Ecto neural progenitor cell (in vitro differentiated cells): ENCODE measurements at places on chromosomes 1 and 21.

GRCh38 chr1:234722904-234723720 is 113.1 kb upstream of the IRF2BP2 start:
- DNase-seq, result no peak

- DNase-seq, result no peak
Measured at GRCh38 chr1:221303623-221304022, 424.4 kb downstream of the HLX start.

DNA sequence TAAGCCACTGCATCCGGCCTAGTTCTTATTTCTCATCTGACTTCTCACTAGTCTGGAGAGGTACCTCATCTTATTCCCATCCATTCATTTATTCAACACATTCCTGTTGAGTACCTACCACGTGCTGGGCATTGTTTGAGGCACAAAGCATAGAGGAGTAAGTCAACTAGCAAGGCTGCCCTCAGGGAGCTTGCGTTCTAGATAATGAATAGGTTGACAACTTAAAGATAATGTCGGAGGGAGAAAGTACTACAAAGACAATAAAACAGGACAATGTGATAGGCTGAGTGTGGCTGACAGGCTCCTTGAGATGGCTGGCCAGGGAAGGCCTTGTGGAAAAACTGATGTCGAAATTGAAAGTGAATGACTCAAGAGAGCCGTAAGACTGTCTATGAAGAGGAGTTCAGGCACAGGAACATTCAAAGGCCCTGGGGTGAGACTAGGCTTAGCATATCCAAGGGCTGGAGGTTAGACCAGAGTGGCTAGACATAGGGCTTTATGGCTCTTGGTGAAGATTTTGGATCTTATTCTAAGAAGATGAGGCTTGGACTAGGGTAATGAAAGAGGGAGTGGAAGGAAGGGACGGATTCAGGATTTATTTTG is 18.3 kb downstream of the SPATA21 start:
- no peak for DNase-seq

DNA sequence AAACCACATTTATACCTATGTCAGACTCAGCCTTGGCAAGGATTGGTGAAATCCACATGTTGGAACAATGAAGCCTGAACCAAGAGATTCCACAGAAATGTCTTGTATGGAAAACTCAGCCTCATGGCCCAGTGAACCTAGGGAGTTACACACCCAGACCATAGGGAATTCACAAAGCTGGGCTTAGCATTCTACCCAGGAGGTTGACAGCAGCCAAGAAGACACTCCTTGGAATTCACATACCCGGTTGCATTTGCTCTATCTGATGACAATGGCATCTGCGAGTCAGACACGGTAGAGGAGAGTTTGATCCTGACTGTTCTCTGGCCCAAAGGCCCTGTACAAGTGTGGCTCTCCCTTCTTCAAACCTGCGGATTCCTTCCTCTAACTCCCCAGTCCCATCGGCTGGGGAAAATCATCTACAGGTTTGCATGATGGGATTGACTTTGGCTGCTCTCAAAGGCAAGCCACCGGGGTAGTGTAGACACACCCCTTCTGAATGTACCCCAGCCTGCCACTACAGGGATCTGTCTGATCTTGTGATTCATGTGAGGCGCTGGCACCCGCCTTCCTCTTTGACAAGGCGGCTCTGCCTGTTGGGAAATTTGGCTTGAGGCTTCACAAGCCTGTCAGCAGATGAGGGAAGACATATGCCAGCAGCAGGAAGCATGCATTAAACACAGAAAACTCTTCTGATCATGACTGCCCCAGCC is 297.3 kb upstream of the KAZN start:
- no peak for DNase-seq

GRCh38 chr1:182630586-182630985 is 26.4 kb upstream of the RGS16 start:
- no peak for DNase-seq

DNA sequence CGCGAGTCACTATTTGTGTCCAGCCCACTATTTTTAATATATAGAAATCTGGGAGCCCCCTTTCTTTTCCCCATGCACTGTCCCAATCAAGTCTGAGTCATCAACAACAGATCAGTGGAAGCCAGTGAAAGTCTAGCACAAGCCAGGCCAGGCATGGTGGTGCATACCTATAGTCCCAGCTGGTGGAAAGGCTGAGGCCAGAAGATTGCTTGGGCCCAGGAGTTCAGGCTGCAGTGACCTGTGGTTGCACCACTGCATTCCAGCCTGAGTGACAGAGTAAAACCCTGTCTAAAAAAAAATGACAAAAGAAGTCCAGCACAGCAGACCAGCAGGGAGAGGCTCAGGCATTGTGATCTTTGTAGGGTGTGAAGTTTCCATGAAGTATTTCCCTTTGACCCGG is 9.0 kb upstream of the RPL5 start:
- peak; percentile 49 for DNase-seq

DNA sequence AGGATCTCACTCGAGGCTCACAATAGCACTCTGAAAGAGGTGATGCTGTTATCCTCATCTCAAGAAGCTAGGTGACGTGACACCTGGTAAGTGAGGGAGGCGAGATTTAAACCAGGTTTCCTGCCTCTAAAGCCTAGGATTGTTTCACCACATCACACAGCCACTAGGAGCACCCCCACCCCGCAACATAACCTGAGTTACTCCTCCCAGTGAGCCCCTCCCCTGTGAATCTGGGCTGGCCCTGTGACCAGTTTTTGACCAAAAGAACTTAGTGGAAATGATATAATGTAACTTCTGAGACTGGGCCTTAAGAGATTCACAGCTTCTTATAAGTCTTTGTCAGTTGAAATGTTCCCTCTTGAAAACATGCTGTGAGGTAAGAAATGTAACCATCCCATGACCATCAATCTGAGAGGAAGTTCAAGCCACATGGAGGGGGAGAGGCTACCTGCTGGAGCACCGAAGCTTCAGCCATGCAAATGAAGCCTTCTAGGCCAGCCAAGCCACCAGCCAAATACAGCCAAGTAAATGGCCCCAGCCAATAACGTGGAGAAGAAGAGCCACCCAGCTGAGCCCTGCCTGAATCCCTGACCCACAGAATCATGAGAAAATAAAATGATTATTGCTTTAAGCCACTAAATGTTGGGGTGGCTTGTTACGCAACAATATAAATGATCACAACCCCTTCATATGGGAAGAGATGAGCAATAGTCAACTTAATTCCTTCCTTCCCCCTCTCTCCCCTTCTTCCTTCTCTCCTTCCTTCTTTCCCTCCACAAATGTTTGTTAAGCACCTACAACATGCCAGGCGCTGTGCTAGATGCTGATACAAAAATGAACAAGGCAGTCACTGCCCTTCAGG is 61.0 kb upstream of the FAM20B start:
- DNase-seq, result no peak

GRCh38 chr21:33211305-33211704 is 18.4 kb upstream of the IFNAR2 start:
- no peak for DNase-seq

DNA sequence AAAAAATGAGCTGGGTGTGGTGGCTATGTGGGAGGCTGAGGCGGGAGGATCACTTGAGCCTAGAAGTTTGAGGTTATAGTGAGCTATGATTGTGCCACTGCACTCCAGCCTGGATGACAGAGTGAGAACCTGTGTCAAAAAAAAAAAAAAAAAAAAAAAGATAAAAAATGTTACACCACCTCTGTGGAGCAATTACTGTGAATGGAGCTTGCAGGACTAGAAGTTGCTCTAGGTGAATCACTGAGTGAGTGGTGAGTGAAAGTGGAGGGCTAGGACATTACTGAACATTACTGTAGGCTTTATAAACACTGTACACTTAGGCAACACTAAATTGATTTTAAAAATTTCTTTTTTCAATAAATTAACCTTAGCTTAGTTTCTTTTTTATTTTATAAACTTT is 21.9 kb downstream of the TLCD4 start:
- no peak for DNase-seq

DNA sequence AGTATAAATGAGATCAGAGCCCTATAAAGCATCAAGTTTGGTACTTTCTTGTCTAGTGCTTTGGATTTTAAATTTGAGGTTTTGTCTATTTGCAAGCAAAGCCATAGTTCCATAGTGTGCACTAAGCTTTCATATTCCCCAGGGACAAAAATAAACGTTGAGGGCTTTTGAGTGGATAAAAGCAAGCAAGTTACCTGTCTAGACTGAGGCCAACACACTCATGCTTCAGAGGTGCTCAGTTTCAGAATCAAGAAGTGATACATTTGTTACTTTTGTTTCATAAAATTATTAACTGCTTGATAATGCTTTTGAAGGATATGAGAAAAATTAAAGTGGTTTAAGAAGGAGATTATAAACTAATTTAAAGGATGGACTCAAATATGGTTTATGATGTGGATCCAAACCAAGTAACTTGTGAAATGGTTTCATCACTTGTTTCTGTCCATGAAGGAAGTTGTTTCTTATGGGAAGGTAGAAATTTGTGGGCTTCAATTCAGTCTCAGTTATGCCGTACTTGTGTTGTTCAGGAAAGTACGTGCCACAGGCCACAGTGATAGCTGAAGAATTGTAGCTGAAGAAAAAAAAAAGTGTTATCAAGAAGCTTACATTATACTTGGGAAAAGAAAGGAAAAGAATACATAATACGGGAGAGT is 71.2 kb downstream of the CHRM3 start:
- no peak for DNase-seq

- no peak for DNase-seq
Measured at GRCh38 chr1:218817071-218817470, 356.6 kb upstream of the LYPLAL1 start.

DNA sequence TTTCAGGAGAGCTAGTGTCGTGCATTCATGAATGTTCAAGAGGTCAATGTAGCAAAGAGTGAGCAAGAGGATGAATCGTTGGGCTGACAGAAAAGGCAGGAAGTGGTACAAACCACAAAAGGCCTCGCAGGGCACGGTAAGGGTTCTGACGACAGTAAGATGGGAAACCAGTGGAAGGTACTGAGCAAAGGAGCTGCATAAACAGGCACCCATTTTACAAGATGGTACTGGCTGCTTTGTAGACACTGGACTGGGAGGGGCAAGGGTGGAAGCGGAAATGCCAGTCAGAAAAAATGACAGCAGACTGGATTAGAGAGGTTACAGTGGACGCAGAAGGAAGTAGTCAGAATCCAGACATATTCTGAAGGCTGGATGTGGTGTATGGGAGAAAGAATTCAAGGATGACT is 123.5 kb downstream of the PTPN14 start:
- no peak for DNase-seq

DNA sequence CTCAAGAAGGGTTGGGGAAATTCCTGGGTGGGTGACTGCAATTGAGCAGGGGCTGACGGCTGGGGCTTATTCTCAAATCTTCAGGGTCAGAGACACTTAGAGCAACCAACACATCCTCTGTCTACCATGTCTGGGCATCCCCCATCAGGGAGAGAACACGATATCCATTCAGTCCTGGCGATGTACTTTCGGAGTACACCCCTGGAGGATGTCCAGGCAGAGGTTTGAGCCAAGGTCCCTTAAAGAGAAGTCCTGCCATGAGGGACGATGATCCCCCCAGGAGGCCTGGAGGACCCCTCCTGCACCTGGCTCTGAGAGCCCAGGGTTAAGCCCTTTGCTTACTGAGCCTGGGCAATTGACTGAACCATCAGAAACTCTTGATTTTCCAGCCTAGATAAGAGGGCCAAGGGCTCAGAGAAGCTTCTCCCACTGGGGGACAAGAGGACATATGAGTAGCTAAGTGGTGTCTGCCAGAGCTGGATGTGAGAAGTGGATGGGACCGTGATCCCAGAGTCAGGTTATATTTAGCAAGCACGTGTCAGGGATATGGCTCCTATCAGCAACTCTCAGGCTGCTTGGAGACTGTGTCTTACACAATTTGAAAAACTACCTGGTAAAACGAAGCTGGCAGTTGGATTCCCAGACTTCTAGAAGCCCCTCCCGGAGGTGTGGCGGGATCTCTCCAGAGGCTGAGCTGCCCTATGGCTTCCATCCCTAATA is 253.3 kb upstream of the VAMP3 start:
- DNase-seq, result no peak

GRCh38 chr1:15848143-15848928 is 829 bp downstream of the SPEN start:
- DNase-seq, result peak; percentile 56

- no peak for DNase-seq
Measured at GRCh38 chr1:64453688-64454087, 16.2 kb upstream of the CACHD1 start.

- peak; percentile 68 for DNase-seq
Measured at GRCh38 chr1:11594222-11594621, 60.0 kb downstream of the FBXO2 start.

DNA sequence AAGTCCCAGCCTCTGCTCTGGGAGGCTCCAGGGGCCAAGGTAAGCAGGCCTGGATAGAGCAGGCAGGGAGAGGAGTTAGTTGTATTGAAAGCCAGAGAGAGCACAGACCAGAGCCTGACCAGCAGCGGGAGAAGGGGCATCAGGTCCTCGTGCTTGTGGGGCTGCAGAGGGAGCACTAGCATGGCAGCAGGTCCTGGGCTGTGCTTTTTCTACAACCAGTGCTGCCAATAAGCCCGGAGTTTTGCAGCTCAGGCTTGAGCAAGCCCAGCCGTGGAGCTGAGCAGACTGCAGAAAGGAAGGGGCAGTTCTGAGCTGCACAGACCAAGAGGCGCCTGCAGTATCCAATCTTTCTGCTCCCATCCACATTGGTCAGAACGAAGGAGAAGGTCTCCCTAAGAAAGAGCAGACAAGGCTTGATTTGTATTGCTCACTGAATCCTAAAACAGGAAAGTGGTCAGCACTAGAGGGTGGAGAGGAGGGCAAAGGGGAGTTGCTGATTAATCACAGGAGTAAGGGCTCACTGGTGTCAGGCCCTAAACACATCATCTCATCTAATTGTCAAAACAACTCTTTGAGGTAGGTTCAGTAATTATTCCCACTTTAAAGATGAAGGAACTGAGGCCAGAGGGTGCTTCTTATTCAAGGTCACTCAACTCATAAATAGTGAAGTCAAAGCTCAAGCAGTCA is 2.7 kb downstream of the DENND2D start:
- no peak for DNase-seq

GRCh38 chr1:57018119-57018518 is 52.3 kb upstream of the C8B start:
- no peak for DNase-seq

GRCh38 chr1:866095-866494 is 57.6 kb upstream of the SAMD11 start:
- no peak for DNase-seq

- no peak for DNase-seq
Measured at GRCh38 chr1:243783714-243784113, 66.3 kb downstream of the AKT3 start.

GRCh38 chr1:228018961-228019721 is 12.3 kb downstream of the WNT3A start:
- DNase-seq, result peak; percentile 29

- peak; percentile 51 for DNase-seq
Measured at GRCh38 chr1:67463298-67463955, 33.2 kb upstream of the SERBP1 start.

- no peak for DNase-seq
Measured at GRCh38 chr1:35629051-35629450, 12.3 kb downstream of the PSMB2 start.

GRCh38 chr1:216902669-216903381 is 179.6 kb upstream of the ESRRG start:
- no peak for DNase-seq

GRCh38 chr1:243917177-243917862 is 67.3 kb upstream of the AKT3 start:
- DNase-seq, result peak; percentile 84
